ENCODE measurements at places on chromosomes 6 and 20.

- DNase-seq, result no peak
Measured at GRCh38 chr20:32285621-32286371, 8.3 kb downstream of the KIF3B start.

GRCh38 chr6:166435574-166435973, 52.8 kb upstream of the MPC1 start:
- no peak for DNase-seq

DNA sequence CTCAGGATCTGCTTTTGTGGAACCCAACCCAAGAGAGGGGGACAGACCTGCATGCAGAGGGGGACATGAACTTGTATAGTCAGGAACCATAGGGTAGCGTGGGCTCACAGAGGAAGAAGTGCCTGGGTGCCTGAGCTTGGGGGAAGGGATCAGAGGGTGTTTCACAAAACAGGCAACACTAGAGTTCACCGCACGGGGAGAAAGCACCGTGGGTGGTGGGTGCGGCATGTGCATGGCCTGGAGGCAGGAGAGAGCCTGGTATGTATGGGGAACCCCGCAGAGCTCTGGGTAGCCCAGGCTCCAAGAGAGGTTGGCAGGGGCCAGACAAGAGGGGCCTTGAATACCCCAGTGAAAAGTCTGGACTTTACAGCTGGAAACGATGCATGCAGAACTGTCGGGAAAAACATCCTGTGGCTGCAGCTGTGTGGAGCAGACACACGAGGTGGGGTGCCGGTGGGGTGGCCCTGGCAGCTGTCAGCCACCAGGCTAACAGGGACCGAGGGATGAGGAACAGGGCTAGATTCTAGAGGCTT, 6.7 kb upstream of the EMILIN3 start:
- no peak for DNase-seq

GRCh38 chr6:83464381-83465140, 33.7 kb upstream of the ME1 start:
- no peak for DNase-seq

DNA sequence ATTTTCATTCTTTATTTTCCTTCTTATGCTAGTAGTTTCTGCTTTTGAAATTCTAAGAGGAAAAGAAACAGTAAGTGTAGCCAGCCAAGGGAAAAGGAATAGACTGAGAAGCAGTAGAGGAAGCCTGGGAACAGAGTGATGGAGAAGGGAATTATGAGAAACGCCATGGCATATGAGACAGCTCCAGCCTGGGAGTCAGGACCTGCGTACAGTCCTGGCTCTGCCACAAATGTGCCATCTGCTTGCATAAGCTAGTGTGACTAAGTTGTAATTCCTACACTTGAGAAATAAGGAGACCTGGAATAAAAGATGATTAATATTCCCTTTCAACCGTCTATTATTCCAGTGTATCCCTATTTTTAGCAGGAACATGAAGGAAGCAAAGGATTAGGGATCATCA, 47.5 kb downstream of the OSTM1 start:
- no peak for DNase-seq

DNA sequence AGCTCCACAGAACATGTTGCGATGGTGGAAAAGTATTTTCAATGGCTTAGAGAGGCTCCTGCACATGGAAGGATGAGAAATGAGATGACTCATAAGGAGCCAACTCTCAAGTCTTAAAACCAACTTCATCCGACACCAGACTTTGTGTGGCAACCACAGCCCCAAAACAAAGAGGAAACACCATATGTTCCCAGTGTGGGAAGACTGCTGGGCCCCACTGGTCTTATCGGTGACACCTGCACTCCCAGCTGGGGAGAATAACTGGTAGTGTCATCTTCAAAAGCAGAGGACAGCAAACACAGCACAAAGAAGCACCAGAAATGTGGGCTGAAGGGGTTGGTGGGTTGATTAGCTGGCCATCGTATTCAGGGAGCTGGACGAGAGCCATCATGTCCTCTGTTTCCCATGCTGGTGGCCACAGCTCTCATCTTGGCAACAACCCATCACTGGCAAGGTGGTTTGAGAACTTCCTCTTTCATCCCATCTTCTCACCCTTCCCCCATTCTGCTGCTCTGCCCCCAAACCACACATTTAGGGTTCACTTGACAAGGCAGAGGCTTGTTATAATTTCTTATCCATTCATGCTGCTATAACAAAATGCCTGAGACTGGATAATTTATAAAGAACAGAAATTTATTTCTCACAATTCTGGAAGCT, 46.0 kb upstream of the TASP1 start:
- DNase-seq, result no peak

GRCh38 chr6:6002848-6003620, 3.7 kb downstream of the NRN1 start:
- peak; percentile 15 for DNase-seq

DNA sequence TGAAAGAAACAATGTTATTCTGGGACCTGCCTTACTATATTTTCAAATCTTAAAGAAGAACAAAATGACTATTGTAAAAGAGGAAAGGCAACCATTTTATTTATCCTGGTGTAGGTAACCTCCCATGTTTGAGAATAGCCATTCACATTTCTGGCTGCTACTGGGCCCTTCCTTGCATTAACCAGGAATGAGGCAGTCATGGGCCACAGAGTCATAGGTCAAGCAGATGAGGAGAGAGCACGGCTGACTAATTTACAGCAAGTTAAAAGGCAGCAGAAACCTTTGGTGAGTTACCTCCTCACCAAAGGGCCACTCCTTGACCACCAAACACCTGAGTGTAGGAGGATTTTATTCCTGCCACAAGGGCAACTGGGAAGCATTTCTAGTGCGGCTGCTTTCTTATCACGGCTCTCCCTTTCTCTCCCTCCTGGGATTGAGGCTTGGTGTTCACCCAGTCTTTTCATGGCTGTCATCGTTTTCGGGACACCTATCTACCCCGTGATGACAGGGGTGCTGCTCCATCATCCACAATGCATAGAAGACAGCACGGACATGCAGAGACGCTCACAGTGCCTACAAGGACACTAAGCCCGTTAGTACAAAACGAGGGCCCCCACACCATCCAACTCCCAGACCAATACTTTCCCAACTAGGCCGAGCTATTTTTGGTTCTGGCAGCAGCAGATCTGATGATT, 4.4 kb upstream of the LAMA4 start:
- no peak for DNase-seq

DNA sequence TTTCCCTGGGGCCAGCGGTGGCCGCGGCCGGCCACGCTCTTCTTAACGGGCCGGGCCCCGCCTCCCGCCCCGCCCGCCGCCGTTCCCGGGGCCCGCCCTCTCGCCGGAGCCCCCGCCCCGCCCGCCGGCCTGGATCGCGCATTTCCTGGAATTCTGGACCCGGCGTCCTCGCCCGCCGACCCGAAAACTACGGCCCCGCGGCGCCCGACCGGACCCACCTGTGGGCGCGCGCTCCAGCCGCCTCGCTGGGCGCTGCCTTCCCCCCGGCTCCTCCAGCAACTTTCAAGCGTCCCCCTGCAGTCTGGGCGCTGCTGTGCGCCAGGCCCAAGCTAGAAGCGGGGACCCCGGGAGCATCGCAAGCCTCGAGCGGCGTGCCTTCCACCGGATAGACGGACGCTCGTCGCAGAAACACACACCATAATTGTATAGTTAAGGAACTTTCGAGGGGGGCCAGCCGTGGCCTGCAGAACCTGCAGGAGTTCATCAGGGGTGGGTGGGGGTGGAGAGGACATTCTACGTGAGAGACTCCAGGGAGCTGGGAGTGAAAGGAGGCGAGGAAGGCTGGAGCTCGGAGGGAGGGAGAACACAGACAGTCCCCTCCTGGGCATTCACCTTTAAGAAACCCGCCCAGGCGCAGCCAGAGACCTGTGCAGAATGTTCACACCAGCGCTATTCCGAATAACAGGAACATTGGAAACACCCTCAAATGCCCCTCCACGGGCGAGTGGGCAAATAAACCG, at the start of gene ADA:
Gene ADA (minus strand): TSS at position 16 of the 740 bp plus-strand sequence. CDS start 92 bp downstream, outside the sequence.
- DNase-seq, result peak; percentile 88

DNA sequence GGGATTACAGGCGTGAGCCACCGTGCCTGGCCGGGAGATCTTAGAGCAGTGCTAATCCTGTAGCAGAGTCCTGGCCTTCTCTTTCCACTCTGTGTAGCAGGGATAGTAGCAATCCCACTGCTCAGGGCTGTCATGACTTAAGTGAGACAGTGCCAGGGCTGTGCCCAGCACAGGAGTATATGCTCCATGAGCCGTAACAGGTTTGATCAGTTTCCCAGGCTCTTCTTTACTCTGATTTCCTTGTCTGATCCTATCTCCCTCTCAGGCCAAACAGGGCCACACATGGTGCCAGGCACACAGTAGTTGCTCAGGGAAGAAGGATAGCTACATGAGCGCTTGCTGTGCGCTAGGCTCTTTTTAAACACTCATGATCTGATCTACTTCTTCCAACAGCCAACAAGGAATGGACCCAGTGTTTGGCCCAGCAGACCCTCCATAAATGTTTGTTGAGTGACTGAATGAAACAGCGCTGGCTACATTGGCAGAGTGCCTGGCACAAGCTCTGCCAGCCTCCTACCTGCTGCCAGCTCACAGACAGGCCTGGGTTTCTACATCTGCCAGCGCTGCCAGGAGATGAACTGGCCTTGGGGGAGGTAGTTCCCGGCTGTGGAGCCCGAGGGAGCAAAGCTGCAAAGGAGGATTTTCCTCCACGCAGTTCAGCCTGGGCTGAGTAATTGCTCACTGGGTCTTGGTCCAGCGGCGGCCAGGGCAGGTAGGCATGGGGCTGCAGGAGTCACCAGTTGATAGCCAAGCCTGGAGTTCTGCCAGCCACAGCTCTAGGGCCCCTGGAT, 36.9 kb downstream of the SNAI1 start:
- DNase-seq, result no peak

DNA sequence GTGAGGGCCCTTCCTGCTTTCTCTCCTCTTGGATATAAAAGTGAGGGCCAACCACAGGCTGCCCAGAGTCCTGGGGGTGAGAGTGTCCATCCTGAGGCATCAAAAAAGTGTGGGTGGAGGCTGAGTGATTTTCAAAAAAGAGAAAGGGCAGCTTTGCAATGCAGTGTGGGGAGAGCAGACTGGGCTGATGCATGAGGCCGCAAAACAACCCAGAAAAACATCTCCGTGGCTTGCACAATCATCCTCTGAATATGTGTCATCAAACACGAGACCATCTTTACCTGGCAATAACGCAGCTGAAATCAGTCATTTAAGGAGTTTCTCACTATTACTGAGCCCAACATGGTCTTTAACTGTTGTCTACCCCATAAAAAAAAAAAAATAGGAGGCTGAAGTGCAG, 191.2 kb upstream of the SOX4 start:
- no peak for DNase-seq

- no peak for DNase-seq
Measured at GRCh38 chr6:76719449-76719848, 647.0 kb upstream of the IMPG1 start.

DNA sequence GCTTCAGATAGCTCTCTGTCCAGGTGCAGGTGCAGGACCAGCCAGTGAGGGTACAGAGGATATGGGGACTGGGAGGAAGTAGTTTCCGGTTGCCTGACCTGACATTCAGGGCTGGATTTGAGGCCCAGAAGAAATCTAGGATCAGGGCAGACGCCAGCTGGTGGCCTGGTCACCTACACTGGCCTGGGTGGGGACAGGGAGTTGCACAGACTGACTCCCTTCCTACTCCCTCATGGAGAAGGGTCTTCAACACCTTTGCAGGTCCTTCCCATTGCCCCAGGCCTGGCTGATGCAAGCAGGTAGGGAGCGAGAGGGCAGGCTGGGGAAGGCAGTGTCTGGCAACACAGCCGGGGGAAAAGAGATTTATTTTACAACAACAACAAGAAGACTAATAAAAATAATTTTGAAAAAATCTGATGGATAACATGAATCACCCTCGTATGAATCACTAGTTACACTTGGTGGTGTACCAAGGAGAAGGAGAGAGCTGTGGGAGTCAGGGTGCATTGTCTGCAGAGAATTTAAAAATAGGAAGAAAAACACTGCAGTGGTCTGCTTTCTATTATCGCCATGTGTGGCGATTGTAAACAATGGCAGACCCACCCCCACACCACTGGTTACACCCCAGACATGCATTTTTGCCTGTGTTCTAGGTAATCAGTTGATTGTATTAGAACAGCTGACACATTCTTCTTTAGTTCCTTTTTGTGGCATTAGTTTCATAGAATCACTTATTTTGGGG, 62.3 kb upstream of the SNX9 start:
- DNase-seq, result peak; percentile 38

DNA sequence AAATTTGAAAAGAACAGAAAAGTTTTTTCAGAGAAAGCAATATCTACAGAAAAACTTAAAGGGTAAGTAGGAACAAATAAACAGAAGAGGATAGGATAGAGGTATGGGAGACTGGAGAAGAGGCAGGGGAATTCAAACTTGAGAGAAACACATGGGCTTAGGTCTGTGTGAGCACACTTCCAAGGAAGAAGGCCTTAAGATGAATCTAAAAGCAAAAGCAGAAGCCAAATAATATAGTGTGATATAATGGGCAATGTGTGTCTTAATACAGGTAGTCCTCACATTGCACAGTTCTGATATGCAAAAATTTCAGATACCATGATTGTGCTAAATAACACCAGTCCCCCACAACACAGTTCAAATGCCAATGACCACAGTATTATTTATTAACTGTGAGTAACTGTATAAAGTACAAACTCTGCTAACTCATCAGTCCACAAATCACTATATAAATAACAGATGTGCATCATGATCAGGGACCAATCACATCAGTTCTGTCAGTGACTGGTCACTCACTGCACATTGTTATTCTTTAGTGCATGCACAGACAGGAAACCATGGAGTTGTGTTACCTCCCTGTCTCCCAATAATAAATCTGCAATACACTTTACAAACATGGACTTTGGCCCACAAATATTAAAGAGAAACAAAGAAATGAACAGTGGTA, 18.6 kb downstream of the SNX14 start:
- peak; percentile 52 for DNase-seq

GRCh38 chr6:28239636-28240035, 12.4 kb downstream of the ZKSCAN4 start:
- no peak for DNase-seq

GRCh38 chr20:52974179-52974594, 2.0 kb downstream of the TSHZ2 start:
- no peak for DNase-seq

GRCh38 chr6:64664480-64664879, 1028.9 kb downstream of the PHF3 start:
- no peak for DNase-seq

GRCh38 chr6:82679232-82679631, 315.6 kb downstream of the TPBG start:
- DNase-seq, result no peak

DNA sequence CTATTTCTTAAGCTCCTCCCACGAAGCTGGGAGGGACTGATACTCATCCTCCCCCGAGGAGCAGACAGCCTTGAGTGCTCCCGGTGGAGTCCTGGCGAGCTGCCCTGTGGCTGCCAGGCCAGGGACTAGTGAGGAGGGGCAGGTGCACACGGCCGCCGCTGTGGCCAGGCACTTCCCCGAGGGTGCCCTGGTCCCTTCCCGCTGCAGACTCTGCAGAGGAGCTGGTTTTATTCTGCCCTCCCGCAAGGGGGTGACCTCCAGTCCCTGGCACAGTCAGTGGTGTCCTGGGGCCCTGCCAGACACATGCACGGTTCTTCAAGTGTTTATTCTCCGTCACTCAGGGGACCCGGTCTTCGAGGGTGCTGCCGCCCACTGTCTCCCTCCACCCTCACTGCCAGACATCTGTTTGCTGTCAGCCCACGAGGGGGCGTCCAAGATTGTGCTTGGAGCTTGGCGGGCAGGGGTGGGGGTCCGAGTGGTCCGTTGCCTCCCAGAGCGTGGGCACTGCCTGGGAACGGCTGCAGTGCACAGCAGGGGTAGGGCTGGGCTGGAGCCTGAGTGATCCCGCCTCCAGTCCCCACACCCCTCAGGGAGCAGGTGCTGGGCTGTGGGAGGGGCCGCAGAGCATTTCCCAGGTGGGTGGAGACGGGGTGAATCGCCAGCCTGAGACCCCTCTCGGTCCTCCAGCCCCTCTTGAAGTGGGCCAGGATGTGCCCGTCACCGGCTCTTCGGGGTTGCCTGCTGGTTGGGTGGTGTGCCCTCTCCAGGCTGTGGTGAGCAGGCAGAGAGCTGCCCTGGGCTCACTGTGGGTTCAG, 3.1 kb upstream of the CABLES2 start:
- DNase-seq, result peak; percentile 51

All from AG08396 (cell line).